ENCODE measurements at places on chromosomes 7 and 10. TPM values are rescaled to one million over a fixed set of nuclear protein-coding genes. Genes with fewer than 3 reads are reported as not detected.

- DNase-seq = no peak
Observed at GRCh38 chr7:46109437-46109836, 188.4 kb upstream of the IGFBP3 start.

DNA sequence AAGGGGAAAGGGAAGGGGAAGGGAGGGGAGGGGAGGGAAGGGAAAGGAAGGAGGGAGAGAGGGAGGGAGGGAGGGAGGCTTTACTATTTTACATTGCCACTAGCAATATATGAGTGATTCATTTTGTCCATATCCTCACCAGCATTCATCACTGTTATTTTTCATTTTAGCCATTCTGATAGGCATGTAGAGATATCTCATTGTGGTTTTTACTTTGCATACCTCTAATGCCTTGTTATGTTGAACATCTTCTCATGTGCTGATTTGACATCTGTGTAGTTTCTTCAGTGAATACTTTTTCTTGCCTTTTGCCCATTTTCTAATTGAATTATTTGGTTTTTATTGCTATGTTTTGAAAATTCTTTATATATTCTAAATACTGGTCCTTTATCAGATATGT is 52.7 kb downstream of the GCC1 start:
- DNase-seq = no peak

EEPD1 gene
- 44.7 TPM for total RNA-seq

MRC1 gene
- not detected for total RNA-seq

- DNase-seq = peak; percentile 82
Observed at GRCh38 chr10:101782811-101783735, at the start of gene NPM3. Gene NPM3, minus strand, starts transcription at chr10:101783446. Its CDS starts 56 bp downstream, at chr10:101783390.

CHST15 gene
- not detected for total RNA-seq

DNA sequence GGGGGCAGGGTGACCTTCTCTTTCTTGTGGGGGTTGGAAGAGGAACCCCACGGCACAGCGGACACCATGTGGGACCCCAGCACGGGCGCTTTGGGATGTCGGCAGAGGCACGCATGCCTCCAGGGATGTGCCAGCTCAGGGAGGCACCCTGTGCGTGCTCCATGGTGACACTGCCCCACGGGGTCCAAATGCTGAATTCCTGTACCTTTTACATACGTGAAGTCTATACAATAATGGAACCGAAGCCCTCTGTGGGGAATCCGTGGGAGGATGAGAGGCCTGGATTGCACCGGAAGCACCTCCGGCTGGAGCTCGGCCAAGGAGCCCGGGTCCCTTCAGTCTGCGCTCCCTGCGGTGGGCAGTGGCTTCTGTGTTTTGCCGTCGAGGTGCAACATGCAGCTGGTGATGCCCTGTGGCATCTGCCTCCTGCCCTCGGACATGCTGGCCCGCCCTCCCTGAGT is 524.3 kb downstream of the DNAJB6 start:
- DNase-seq = no peak

DNA sequence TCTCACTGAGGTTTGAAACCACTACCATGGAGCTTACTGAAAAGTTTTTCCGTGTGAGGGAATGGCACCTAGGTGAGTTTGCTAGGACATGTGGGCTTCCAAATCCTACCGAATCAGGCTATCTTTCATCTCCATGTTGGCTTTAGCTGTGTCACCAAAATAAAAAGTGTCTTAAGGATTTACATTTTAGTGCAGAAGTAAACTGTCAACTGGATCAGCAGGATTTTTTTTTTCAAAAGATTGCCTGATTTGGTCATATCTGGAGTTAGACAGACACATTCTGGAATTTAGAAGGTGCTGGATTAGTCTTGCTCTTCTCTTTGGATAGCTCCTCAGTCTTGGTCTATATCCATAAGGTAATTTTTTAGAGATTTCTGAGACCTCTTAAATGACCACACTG is 5.5 kb downstream of the ARID5B start:
- DNase-seq = no peak

DNA sequence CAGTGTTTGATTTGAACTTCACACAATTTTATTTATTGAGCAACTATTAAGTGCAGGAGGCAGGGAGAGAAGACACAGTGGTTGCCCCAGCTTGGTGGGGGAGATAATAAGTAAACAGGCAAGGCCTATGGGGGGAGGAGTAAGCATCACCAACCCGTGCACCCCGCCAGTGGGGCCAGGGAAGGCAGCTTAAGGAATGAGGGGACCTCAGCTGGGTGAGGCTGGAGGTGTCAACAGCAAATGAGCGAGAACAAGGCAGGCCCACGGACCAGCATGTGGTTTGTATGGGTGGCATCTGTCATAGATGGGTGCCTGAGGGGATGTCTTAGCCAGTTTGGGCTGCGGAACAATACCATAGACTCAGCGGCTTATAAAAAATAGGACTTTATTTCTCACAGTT is 24.1 kb upstream of the CRHR2 start:
- no peak for DNase-seq

GRCh38 chr7:1466524-1467271 is 7.4 kb upstream of the MICALL2 start:
- DNase-seq = peak; percentile 62

DNA sequence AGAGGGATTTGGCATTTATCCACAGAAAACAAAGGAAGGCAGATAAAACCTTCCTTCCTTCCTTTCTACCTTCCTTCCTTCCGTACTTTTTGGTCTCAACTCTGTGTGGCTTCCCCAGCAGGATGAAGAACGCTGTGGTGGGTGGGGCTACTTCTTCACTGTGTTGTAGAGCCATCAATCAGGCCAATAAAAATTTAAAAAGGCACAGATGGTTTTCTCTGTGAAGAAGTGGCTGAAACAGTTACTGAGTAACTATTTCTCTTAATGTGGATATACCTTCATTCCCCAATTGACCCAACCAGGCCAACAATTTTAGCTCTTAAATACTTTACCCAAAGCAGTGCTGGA is 75.8 kb downstream of the ZNF92 start:
- DNase-seq = no peak

GRCh38 chr7:90173127-90173844 is 19.0 kb downstream of the STEAP1 start:
- DNase-seq = peak; percentile 77

DNA sequence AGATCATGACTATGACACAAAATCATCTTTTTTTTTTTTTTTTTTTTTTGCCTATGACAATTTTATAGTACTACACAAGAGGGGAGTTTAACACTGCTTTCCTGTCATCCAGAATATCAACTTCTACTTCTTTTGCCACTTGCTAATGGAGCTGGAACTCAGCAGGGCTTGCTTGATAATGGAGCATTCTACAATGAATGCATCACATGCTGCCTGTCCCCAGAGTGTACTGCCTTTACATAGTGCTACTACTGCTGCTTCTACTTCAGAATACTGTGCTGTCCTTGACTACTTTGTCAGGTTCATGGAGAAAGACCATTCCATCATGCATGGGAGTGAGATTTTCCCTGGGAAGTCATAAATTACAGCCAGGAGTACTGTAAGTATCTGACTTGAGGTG is 338.6 kb upstream of the SEMA3A start:
- no peak for DNase-seq

DNA sequence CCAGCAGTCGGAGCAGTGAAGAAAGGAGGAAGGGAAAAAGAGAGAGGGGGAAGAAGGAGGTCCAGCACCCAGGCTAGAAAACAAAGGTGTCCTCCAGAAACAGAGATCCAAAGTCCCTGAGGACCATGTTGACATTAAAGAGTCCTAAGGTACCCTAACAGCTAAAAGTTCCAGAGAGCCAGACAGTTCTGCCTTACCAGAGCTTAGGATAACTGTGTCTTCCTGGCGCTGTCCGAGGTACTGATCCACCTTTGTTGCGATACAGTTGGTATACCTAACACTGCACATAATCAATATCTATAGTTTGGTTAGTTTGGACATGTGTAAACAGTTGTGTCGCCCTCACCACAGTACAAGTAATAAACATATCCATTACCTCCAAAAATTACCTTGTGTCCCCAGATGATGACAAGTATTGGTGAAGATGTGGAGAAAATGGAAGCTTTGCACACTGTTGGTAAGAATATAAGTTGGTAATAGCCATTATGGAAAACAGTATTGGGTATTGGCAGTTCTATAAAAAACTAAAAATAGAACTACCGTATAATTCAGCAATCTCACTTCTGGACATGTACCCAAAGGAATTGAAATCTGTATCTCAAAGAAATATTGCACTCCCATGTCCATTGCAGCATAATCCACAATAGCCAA is 59.8 kb downstream of the GRID1 start:
- peak; percentile 25 for DNase-seq

GPR85 gene
- total RNA-seq = not detected

LLCFC1 gene
- total RNA-seq = not detected

GRCh38 chr7:135102372-135102771 is 45.5 kb upstream of the TMEM140 start:
- no peak for DNase-seq

DNA sequence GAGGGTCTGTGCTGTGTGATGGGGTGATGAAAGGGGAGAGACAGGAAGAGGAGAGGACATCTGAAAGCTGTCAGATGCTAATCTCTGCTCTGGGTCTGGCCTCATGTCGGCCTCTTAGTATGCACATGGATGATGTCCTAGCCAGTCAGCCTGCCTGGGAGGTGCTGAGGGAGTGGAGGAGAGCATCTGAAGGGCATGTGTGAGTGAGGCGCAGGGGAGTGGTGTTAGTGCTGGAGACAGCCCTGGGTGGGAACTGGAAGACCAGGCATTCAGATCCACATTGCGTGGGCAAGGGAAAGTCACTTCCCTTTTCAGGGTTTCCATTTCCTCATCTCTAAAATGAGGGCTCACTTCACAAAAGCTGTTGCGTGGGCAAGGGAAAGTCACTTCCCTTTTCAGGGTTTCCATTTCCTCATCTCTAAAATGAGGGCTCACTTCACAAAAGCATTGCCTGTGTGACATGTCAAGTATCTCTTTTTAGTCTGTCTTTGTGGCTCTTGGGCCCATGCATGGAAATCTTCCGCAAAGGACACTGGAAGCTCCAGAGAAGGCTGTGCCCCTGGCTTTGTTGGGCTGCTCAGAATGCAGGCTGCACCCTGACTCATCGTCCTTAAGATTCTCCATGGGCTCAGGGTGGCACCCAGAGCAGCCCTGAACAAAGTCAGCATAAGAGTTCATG is 10.0 kb downstream of the SFTPD start:
- DNase-seq = no peak

GRCh38 chr10:17805921-17806577 is 3.1 kb upstream of the MRC1 start:
- no peak for DNase-seq

DNA sequence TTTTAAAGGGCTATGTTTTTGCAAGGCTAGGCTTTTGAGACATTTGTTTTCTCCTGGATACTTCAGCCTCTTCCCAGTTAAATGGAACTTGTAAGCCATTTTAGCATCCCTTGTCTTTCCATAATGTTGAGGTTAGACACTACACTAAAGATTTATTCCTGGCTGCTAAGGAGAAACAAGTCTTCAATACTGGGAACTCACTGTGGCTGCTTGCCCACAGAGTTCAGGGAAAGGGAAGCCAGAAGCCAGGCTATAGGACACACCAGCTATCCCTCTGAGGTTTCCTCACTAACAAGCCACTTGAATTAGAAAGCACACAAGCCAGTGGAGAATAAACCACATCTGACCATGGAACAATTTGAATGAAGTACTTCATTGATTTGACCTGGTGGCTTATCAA is 421.7 kb upstream of the CHRM2 start:
- DNase-seq = no peak
